ENCODE measurements at places on chromosomes 1 and 21.

DNA sequence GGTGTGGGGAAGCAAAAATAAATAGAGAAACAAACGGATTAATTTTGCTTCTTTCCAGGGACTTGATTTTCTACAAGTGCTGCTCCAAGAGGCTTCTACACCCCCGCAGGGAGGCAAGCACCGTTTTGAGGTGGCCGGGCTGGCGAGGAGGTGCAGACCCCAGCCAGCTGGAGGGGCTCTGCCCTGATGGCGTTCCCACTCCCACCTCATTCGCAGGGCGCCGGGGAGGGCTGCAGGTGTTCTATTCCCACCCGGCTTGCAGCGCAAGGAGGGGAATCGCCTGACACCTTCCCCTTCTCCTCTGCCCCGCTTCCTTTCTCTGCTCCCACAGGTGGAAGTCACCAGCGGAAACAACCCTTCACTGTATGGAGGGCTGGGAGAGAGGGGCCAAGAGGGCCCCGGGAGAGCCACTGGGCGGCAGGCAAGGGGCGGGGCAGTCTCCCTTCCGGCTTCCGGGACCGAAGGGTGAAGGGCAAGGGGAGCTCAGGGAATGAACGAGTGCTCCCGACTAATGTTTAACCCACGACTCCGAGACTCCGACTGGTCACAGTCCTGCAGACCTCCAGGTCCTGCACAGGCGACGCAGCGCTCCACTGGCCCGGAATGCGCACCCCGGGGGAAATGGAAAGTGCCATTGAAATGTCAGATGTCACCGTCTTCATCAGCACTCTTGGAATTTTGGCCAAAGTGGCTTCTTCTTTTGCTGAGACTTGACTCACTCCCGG, 29.1 kb downstream of the TEX35 start:
- DNase-seq, result peak; percentile 60

- DNase-seq, result peak; percentile 20
These were observed 4.1 kb downstream of the NTRK1 start for GRCh38 chr1:156864796-156865195.

DNA sequence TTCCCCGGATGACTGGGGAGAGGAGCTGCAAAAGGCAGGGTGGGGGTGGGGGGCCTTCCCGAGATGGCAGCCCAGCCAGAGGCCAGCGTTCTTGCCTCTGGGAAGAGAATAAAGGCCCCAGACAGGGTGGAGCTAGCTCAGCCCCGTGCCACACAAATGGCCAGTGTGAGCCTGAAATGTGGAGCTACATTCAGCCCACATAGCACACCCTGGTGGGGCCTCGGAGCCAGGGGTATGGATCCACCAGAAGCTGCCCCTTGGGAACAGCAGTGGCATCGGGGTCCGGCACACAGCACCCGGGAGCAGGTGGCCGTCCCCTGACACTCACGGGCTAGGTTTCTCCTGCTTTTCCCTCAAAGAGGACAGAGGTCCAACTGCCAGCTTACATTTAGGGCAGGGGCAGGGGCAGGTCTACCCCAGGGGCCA, 93.9 kb downstream of the PDE9A start:
- no peak for DNase-seq

DNA sequence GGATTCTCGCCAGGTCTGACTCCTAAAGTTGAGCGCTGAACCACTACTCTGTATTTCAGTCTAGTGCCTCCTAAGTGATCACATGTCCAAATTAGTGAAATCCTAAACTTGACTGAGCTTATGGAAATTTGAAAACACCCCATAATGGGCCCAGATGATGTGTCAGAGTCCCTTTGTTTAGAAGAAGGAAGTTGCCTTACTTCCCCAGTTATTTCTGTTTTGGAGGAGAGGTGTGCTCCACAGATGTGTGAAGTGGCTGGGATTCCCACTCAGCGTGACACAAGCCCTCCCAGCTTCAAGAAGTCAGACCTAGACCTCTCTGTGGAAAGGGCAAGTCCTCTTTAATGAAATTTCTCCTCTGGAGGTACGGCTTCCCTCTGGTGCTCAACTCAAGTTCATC, 188.8 kb downstream of the TTLL7 start:
- DNase-seq, result no peak

GRCh38 chr1:3641046-3641760, 8.7 kb downstream of the WRAP73 start:
- no peak for DNase-seq

- no peak for DNase-seq
These were observed 31.1 kb upstream of the BACH1 start for GRCh38 chr21:29267666-29268065.

DNA sequence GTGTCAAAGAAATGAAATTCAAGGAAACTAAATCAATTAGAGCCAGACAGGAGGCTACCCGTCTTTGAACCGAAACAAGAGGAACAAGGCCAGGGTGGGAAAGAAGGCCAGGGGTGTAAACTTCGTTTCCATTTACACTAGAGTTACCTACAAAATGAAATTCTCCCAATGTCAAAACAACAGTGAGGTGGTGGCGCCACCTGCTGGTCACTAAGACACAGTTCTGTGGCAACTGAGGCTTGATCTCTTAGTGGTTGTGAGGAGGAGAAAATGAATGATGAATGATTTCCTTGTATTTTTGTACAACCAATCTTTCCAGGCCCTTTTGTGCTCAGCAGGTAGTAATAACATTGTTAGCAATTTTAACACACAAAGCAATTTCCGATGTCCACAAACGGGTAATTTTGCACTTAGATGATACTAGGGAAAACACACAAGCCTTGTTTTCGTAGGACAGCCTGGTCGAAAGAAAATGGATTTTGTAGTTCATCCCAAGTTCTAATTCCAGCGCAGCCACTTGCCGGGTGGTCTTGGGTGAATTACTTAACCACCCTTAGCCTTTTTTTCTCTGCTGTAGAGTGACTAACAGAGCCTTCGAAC, 54.8 kb upstream of the SOD1 start:
- peak; percentile 81 for DNase-seq

GRCh38 chr1:35894183-35894582, 11.2 kb downstream of the AGO1 start:
- no peak for DNase-seq

GRCh38 chr1:206002160-206002559, 1.0 kb downstream of the RAB7B start:
- DNase-seq, result no peak

DNA sequence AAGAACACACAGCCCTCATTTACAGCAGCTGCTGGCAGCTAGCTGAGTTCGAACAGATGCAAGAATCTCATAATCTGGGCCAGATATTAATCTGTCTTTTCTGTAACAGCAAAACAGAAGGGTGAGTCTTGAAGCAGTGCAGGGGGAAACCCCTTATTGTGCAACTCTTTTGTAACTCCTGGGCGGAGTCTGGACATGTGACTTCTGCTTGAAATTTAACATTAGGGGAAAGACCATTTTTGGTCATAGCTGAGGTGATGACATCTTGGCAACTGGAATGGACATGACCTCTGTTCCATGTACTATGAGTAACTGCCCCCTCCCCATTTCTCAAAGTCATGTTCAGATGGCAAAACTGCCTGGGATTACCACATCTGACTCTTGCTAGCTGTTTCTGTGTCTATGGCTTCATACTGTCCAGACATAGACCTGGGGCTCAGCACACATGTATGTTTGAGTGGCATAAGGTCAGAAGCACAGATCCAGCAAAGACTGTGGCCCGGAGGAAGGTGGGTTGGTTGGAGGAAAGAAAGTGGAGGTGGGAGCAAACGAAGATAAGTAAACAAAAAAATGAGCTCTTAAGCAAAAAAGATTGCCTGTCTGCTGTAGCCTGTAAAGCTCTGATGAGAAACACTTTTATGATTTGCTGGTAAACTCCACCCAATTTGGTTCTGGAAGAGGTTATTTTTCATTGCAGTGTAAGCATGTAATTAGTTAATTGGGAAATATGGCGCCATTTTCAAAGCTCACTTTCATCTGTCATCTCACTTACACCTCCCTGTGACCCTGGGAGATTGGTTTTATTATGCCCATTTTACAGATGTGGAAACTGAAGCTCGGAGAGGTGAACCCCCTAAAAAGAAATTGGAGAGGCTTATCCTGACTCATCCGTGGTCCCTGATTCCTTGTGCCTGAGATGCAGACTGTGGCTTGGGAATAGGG, 26.1 kb downstream of the ETS2 start:
- no peak for DNase-seq

- DNase-seq, result no peak
These were observed 12.5 kb upstream of the REN start for GRCh38 chr1:204178487-204179281.

- no peak for DNase-seq
These were observed 119.7 kb upstream of the C1orf174 start for GRCh38 chr1:4019606-4020331.

GRCh38 chr1:13830170-13830569, 130.2 kb downstream of the PRDM2 start:
- no peak for DNase-seq

DNA sequence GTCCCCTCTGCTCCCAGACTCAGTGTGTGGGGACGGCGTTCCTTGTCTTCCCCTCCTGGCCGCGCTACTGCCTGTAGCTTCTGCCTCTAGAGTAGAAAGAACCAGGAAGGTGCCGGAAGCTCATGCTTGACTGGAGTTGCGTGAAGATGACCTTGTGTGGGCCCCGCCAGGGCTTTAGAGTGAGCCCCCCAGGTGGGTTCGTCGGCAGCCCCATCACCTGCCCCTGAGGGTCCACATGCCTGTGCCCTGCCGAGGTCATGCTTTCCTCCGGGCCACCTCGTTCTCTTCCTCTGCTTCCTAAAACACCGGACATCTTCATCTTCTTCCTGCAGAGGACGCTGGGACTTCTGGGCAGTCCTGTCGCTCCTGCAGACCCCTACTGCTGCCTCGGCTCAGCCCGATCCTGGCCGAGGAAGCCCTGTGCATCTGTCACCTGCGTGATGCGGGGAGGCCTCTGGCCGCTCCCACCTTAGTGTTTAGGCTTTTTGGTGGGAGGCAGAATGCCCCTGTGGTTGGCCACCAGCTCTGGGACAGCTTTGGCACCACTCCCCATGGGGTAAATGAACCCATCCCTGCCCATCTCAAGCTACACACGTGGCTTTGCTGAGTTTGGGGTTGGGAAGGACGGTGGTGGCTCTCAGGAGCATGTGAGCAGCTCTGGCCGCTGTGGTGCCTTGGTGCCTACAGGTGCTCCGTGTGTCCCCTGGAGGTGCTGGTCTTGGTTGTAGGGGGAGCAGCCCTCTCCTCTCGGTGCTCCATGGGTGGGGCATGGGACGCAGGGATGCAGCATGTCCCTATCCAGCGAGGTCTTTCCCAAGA, 12.3 kb downstream of the OBSCN start:
- DNase-seq, result no peak

GRCh38 chr21:14888202-14888601, 176.6 kb downstream of the NRIP1 start:
- no peak for DNase-seq

DNA sequence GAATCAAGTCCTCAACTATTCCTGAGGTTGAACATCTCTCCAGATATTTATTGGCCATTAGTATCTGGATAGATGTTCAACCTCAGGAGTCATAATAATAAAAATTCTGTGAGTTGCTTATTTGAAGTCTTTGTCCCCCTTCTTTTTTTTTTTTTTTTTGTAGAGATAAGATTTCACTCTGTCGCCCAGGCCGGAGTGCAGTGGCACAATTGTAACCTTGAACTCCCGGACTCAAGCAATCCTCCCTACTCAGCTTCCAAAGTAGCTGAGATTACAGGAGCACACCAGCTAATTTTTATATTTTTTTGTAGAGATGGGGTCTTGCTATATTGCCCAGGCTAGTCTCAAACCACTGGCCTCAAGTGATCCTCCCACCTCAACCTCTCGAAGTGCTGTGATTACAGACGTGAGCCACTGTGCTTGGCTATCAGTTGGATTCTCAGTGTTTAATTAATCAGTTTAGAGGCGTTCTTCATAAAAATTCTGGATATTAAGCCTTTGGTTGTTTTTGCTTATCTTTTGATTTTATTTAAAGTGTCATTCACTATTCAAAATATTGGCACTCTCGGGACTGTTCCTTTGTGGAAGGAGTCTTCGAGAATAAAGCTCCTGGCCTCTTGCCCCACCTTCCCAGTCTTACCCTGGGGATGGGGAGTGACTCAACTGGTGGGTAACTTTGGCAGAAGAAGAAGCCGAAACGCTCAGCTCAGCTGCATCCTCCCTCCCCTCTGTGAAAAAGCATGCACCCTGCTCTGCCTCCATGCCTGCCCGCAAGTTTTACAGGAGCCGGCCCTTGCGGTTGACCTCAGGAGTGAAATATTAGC, 11.2 kb upstream of the HYI start:
- no peak for DNase-seq

DNA sequence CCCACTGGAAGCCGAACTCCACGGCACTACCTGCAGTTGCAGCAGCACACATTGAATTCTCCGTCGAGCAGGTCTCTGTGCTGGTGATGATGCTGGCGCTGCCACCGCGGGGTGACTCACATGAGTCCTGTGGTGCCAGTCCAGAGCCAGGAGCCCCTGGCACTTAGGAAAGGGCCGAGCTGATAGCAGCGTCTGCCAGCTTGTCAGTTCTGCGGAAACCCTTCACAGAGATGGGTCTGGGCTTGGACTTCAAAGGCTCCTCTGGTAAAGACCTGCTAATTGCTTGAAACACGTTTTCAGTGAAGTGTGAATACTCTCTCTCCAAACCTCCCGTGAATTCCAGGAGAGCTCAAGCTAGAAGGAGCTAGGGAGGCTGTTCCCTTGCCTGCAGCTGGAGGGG, 92.2 kb downstream of the GRIK3 start:
- no peak for DNase-seq

DNA sequence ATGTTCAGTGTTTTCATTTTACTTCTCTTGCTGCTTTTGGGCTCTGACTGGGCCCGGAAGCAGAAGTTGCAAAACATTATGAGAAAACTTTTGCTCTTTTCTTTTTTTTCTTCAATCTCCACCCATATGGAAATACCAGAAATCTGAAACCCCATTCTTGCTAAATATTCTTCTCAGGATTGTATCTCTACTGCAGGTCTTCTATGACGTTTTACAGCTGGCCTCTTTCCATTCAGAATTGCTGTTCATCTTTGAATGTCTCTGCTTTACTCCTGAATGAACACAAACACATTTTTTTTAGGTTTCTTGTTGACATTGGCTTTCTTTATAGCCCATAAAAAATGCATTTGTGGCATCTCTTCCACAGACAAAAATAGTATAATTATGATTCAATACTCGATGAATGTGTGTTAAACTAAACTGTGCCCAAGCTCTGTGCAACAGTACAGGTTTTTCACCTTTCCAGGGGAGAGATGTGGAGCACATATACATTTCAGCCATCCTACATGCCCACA, 18.8 kb downstream of the PTPRC start:
- DNase-seq, result no peak

DNA sequence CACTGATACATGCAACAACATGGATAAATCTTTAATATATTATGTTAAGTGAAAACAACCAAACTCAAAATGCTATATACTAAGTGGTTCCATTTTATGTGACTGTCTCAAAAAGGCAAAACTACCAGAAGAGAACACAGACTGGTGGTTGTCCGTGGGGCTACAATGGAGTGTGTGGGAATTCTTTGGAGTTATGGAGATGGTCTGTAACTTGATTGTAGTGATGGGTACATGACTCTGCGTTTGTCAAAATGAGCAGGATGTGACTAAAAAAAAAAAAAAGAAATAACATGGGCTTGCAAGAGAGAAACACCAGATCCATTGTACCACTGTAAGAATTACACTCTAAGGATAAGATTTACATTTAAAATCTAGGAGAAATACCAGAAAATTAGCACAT, 52.2 kb upstream of the KIAA1614 start:
- DNase-seq, result no peak

- peak; percentile 55 for DNase-seq
These were observed 59.0 kb upstream of the CD1D start for GRCh38 chr1:158121604-158122254.

GRCh38 chr1:164926107-164926506, 367.1 kb downstream of the PBX1 start:
- no peak for DNase-seq

All from glutamatergic neuron (in vitro differentiated cells).